T-helper 2 cell (primary cell): ENCODE measurements at places on chromosomes 5 and 9.

DNA sequence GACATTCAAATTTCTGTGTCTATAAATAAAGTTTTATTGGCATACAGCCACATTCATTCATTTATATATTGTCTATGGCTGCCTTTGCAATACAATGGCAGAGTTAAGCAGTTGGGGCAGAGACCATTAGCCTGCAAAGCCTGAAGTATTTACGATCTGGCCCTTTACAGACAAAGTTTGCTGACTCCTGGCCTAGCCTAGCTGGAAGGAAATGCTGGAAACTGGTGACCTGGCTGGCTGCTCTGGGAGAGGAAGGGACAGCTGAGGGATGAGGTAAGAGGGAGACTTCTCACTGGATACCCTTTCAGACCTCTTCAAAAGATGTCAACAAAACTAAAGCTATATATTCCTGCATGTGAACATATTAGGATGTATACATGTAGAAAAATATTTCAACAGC is 66.0 kb upstream of the PPARGC1B start:
- no peak for DNase-seq

DNA sequence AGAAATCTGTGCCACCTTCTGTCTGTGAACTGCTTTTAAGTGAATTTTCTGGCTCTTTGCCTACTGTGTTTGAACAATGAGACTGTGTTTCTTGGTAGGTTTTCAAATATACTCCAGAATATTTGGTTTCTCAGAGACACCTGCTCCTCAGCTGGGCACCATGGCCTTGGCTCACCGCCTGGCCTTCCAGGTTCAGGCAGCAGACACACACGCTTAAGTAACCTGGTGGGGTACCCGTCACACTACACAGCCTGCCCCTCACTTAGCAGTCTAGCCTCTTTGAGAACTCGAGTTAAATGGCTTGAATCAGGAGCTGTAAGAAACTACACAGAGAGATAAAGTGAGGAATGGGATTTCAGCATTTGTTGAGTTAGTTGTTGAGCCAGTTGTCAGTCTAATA is 530.5 kb downstream of the MTRR start:
- no peak for DNase-seq

DNA sequence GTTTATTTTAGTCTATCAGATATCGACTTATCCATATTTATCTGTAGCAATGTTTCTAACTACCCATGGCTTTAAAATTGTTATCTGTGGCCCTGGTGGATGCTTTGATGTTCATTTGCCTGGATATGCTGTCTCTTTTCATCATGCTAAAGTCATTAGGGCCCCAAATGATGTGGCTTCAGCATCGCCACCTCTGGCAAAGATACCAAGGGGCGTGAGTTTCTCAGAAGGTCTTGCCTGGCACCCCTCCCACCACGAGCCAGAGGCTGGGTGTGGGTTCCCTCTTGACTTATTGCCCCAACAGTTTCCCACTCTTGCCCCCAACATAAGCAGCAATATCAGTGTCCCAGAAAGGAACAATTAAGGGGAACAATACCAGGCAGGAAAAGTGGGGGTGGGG is 5.4 kb downstream of the ROPN1L start:
- DNase-seq, result no peak

DNA sequence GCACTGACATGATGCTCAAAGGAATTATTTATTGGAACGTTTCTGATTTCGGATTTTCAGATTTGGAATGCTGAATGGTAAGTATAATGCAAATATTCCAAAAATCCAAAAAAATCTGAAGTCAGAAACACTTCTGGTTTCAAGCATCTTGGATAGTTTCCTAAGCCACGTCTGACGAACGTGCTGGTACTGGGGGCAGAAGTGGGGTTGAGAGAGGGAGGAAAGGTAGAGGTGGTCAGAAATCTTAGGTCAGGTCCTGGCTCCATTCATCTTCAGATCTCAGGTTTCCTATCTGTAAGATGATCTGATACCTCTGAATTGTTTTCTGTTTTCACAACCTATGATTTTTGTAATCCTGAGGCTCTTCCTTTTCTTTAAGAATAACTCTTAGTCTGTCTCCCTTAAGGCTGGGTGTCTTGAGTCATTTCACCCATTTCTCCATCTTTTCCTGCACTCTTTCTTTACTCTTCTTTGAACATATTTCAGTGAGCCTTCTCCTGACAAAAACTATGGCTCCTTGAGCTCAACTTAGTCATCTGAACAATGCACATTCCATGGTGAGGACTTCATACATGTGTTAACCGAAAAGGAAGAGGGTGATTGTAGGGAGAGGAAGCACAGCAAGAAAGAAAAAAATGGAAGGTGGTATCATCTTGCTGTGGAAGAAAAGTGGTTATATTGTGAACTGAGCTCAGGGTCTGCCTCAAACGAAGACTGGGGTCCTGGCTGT is 3.3 kb downstream of the SGCD start:
- no peak for DNase-seq

DNA sequence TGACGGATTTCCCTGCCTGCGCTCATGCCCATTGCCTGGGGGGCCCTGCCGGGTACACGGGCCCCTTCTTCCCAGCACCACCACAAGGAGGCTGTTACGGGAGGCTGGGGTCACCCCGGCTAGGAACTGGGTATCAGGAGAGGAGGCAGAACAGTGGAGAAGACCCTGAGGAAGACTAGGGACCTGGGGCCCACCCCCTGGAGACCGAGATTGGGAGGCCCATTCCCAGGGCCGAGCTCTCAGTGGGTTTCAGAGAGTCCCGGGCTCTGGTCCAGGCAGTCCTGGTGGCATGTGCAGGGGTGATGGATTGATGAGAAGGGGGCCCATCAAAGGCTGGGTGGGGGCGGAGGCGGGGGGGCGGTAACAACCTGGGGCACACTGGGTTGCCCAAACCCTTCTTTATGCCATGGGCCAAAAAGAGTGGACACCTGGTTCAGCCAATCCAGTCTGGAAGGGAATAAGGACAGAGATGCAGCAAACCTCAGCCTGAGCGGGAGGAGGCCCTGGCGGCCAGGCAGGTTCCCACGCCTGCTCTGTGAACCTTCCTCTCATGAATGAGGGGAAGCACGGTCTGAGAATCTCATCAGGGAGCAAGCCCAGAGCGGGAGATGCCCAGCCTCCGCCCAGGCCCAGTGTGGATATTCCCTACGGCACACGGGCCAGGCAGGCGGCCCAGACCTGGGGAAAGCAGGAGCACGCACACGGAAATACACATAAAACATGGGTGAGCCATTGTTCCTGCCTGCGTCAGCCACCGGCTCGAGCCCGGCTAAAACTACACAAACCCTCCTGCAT is 785 bp upstream of the P4HA2 start:
- DNase-seq, result no peak

DNA sequence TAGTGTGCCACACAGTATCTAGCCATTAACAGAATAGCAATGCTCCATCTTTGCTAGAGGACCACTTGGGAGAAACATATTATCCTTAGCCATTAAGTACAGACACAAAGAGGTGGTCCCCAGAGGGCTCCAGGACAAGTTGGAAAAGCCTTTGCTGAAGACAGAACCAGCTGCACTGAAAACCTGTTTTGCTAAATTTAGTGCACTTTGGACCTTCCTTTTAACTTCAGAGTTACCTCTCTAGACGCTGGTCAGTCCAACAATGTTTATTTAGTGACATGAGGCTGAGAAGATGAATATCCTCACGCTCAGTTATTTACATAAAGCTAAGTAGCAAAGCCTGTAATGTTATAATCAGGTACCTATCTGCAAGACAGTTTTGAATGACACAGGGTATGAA is 265.0 kb upstream of the ZNF608 start:
- DNase-seq, result no peak

GRCh38 chr9:110355911-110356310 is 18.2 kb upstream of the TXNDC8 start:
- no peak for DNase-seq

GRCh38 chr5:41252036-41252435 is 38.7 kb upstream of the C6 start:
- no peak for DNase-seq

GRCh38 chr5:73286896-73287295 is 113.9 kb downstream of the TMEM174 start:
- no peak for DNase-seq

DNA sequence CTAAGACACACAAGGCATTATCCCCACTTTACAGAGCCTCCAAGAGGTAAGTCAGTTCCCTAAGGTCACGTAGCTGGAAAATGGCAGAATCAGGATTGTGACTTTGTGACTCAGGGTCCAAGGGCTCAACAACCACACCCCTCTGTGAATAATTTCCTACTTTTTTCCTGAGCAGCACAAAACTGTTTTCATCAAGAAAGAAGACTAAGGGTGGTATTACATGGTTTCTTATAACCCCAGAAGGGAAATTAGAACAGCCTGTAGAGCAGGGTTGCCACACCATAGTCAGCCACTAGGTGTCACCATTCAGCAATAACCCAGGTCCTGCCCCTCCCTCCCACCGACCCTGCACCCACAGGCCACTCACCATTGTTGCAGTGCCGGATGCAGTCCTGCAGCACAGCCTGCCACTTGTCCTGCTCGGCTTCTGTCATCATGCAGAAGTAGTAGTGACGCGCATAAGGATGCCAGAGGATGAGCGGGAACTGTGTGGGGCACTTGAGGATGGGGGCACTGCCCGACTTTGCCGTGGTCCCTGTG is 72.1 kb downstream of the LRSAM1 start:
- DNase-seq, result no peak

- no peak for DNase-seq
Measured at GRCh38 chr9:27539479-27540441, 10.1 kb upstream of the MOB3B start.

DNA sequence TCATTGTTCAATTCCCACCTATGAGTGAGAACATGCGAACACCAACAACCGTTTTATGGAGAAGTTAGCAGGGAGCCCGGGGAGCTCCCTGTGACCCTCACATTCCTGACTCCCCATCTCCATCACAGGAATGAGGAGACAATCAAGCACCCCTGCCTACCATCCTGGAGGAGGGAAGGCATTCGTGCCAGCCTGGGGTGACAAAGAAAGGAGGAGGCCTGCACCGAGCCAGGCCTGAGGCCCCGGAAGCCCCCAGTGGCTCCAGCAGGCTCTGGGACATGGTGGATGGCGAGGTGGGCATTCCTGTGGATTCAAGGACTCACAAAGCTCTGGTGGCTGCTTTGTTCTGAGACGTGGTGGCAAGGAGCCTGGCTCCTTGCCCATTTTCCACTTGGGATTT is 36.5 kb upstream of the UGT3A1 start:
- no peak for DNase-seq

- DNase-seq, result no peak
Measured at GRCh38 chr9:127426756-127427155, 2.6 kb downstream of the ZNF79 start.

DNA sequence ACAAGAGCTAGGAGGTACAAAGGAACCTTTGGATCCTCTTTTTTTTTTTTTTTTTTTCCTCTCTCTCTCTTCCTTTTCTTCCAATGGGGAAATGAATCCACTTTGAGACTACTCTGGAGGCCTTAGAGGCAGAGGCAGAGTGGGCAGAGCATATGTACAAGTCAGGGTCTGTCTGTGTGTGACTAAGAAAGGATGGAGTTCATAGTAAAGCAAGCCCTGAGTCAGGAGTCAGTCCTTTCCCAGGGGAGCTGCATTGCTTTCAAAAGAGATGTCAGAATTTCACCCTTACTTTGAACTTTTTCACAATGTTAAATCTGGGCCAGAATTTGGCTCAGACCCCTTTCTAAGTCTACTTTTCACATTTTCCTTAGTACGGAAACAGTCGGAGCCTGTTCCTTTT is 792.4 kb upstream of the C9orf72 start:
- DNase-seq, result no peak

GRCh38 chr9:16745359-16745758 is 125.1 kb downstream of the BNC2 start:
- no peak for DNase-seq

DNA sequence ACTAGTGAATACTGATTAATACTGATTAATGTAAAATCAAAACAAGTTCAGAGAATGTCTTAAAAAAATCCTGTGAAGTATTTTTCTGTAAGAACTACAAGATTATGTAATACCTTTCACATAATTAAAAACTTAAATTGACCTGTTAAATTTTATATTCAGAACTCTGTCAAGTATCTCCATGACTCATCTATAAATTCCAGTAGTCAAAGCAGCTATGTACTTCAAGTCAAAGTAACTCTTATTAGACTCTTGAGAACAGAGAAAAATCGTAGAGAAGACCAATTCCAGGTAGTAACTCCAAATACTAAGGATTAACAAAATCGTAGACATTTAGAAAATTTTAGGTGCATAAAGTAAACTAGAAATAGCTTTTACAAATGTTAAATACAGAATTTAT is 77.1 kb downstream of the HOMER1 start:
- no peak for DNase-seq

GRCh38 chr5:138366632-138367382 is 14.3 kb downstream of the KDM3B start:
- no peak for DNase-seq

DNA sequence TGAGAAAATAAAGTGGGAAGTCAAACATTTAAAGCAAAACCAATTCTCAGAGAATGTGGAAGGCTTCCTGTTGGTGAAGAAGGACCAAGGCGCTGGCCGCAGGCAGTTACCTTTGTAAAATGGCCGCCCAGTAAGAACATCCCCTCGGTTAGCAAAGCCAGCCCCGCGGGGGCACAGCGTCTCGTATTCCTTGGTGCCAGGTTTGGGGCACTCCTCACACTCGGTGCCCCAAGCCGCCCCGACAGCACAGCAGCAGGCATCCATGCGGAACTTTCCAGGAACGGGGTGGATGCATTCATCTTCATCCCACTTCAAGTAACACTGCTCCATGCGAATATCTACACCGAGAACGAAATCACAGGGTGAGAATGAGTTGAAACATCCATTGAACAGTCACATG is 192.8 kb downstream of the FBN2 start:
- no peak for DNase-seq

- DNase-seq, result no peak
Measured at GRCh38 chr5:119398727-119399466, 43.1 kb downstream of the TNFAIP8 start.

GRCh38 chr5:148732692-148733091 is 78.4 kb upstream of the HTR4 start:
- no peak for DNase-seq

- no peak for DNase-seq
Measured at GRCh38 chr5:11324521-11325289, 563.7 kb upstream of the DAP start.
